ENCODE measurements at places on chromosomes 11 and 22.

- no peak for DNase-seq
Measured at GRCh38 chr22:49633010-49633324, 194.7 kb downstream of the BRD1 start.

- no peak for DNase-seq
Measured at GRCh38 chr22:43600265-43600664, 188.5 kb downstream of the MPPED1 start.

DNA sequence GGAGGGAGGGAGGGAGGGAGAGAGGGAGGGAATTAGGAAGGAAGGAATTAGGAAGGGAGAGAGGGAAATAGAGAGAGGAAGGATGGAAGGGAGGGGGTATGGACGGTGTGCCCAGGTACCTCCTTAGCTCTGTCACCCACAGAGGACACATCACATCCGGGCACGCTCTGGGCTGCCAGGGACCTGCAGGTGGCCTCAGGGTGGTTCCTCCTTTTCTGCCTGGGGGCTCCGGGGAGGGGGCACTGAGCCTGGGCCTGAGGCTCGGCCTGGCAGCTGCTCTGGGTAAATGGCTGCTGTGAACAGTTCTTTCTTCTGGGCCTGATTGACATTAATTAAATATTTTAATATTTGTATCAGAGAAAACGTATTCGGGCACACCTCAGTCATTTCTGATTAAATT, 733.5 kb downstream of the BRD1 start:
- DNase-seq: no peak

DNA sequence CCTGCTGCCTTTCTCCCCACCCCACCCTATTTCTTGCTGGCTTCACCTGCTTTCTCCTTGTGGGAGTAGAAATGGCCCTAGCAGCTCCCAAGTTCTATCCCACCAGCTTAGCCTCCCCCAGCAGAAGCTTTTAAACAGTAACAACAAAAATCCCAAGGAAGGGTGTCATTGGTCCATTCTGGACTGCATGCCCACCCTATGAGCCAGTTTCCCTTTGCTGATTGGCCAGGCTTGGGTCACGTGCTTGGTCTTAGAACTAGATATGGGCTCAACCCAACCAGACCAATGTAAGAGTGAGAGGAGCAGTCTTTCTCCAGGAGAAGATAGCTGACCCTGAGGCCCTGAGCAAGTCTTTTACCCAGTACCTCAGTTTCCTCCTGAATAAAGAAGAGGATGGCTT, 2.3 kb downstream of the MTFP1 start:
- DNase-seq: no peak

DNA sequence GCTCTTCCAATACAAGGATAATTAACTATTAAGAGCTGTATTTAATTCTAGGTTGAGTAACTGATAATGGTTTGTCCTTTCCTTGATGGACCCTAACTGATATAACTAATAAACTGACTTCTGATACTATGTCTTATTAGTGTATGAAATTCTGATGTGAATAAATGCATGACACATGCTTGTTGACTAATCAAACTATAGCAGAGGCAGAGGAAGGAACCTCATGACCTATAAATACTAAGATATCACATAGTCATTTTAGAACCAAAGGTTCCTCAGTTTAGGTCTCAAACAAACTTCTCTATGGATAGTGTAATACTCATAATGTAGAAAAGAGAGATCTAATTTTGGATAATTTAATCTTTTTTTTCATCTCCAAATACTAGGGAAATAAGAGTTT, 4.8 kb upstream of the HBD start:
- DNase-seq: no peak

- no peak for DNase-seq
Measured at GRCh38 chr11:84289381-84289906, 1003.3 kb upstream of the CCDC90B start.

DNA sequence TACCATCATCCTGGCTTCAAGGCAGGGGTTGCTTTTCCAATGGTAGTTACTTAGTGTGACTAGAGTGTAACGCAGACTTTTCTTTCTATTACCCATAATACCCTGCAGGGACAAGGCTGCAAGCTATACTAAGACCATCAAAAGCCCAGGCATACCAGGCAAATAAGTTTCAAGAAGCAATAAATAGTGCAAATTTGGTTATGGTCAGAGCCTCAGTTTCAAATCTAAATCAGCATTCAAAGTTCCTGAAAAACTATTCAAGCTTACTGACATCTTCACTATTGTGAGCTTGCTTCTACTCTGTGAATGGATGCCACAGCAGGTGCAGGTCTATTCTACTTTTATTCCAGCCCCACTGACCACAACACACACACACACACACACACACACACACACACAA, 2.5 kb upstream of the HBB start:
- no peak for DNase-seq

DNA sequence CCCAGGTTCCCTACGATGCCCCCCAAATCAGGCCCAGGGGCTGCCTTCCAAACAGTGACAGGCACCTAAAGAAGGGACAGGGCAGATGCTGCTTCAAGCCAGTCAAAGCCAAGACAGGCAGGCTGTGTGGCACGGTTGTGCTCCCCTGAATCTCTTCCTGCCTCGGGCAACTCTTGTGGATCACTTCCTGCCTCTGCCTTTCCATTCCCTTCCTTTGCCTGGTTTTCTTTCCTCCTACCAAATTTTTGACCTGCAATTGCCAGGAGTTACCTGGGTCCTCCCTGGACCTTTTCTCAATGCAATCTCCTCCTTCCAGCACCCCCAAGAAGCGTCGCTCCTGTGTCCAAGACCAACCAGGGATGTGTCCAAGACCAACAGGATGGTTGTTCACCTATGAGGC, 5.5 kb downstream of the C11orf16 start:
- no peak for DNase-seq

DNA sequence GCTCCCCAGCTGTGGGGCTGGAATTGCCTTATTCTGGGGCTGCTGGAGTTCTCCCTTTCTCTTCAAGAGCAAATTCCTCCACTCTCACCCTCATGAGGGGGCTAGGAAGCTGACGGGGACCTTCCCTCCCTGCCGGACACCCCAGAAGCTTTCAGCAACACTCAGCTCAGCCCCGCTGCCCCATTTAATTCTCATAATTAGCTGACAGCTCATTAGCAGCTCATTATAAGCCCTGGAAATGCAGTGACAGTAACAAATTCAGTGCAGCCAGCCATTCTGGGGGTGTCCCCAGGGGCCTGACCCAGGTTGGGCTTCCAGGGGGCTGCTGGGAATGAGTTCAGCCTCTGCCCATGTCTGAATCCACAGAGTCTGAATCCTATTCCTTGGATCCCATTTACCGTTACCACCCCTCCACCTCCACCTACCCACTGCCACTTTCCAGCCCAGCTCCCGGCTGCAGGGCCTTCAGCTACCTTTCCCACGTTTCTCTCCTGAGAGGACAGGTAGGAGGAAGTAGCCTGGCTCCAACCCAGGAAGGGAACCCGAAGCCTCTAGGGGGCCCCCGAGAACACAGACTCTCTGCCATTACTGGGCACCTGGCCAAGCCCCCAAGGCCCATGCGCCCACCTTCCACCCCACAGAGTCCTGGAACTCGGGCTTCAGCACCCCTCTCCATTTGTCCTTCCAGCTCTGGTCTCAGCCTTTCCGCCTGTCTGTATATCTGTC, 101.7 kb upstream of the LMO1 start:
- no peak for DNase-seq

- DNase-seq: no peak
Measured at GRCh38 chr11:111334532-111335502, 36.5 kb downstream of the POU2AF3 start.

DNA sequence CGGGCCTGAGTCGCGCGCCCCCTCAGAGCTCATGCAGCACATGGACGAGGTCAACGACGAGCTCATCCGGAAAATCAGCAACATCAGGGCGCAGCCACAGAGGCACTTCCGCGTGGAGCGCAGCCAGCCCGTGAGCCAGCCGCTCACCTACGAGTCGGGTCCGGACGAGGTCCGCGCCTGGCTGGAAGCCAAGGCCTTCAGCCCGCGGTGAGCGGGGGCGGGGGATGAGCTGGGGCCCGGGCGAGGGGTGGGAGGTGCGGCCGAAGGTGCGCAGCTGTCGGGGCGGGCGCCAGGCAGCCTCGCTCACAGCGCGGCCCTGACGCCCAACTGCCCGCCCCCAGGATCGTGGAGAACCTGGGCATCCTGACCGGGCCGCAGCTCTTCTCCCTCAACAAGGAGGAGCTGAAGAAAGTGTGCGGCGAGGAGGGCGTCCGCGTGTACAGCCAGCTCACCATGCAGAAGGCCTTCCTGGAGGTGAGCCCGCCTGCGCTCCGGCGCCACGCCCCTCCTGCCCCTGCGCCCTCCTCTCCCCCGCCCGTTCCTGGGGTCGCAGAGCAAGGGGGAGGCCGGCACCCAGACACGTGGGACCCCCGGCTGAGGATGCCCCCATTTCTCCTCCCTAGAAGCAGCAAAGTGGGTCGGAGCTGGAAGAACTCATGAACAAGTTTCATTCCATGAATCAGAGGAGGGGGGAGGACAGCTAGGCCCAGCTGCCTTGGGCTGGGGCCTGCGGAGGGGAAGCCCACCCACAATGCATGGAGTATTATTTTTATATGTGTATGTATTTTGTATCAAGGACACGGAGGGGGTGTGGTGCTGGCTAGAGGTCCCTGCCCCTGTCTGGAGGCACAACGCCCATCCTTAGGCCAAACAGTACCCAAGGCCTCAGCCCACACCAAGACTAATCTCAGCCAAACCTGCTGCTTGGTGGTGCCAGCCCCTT, 20.5 kb downstream of the EPS8L2 start:
- peak; percentile 79 for DNase-seq

GRCh38 chr11:56923116-56923515, 65.6 kb upstream of the OR5AK2 start:
- no peak for DNase-seq

DNA sequence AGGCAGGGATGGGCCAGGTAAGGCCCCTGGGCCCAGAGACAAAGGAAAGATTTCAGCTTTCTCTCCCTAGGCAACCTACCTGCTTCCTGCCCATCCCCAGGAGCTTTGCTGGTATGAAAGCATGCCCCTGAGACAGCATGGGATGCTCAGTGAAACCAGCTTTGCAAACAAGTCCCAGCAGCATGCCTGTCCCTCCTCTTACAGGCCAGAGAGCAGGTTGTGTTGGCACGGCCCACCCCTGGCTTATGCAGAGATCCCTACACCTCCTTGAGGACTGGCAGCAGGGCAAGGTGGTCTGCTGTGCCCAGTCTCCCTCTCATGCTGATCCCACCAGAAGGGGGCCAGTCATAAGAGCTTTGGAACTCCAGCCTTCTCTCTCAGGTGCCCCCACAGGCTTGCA, 3.1 kb downstream of the SCN4B start:
- no peak for DNase-seq

- DNase-seq: no peak
Measured at GRCh38 chr11:15493921-15494620, 379.3 kb downstream of the INSC start.

DNA sequence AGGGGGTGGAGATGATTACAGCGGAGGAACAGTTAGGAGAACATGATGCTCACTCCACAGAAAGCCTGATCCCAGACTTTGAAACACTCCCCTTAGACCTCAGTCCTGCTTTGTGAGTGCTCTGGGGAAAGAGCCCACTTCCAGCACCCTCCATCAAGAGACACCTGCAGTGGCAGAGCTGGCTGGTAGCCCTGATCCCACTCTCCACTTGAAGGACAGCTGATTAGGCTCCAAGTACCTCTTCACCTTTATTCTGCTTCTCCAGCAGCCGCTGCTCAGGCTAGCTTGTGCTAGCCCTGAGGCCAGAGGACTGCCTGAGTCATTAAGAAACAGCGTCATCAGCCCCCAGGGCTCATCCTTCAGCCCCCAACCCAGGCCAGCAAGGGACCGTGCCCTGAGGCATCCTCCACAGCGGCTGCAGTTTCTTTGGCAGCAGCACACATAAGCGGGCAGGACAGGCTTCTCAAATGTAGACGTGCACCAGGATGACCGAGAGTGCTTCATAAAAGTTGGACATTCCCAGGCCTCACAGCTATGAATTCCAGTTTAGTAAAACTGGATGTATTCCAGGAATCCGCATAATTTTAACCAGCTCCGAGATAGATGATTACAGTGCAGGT, 146.0 kb upstream of the TBCEL start:
- no peak for DNase-seq

DNA sequence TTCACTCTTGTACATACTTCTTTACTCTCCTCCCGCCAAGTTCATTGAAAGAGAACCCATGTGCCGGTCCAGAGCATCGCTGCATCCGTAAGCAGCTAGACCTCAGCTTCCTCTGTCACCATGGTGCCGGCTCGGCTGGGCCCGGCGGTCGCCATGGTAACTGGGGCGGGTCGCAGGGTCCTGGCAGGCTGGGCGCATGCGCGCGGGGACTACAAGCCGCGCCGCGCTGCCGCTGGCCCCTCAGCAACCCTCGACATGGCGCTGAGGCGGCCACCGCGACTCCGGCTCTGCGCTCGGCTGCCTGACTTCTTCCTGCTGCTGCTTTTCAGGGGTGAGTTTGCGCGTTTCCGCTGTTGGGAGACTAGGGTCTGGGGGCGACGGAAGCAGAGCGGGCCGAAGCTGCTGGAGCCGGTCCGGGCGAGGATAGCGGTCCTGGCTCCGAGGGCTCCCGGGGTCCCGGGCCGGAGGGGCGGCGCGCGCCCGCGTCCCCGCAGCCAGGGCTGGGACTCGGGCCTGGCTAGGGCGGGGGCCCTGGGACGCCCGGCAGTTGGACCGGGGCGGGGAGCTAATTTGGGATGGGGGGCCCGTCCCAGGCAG, at the start of gene JAM3:
Gene JAM3 (plus strand): TSS at position 244 of the 597 bp plus-strand sequence. CDS start 12 bp downstream, at position 256.
- DNase-seq: peak; percentile 97

DNA sequence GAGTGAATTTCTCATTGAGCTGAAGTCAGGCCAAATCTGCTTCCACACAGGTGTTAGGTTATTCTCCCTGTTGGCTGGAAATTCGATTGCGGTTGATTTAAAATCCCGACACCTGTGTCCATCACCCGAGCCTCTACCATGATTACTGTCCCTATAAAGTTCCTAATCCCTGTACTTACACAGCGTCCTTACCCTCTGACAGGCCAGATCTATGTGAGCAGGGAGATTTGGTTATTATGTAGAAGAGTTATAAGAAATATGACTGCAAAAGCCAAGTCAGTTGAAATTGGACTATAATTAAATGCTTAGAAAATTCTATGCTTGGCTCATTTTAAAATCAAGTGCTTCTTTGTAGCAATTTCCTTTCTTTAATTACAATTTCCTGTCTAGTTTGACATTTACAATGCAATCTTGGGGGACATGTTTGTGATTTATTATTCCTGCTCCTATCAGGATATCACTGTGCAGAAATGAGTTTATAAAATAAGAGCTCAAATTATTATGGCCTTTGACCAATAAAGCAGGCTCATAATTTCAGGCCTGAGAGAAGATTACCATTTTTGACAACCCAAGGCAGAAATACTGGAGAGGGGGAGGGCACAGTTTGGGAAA, 32.5 kb upstream of the LMO1 start:
- no peak for DNase-seq

Measured in activated CD8-positive, alpha-beta T cell treated with anti-CD3 and anti-CD28 coated beads for 36 hours (primary cell).